Hematopoietic multipotent progenitor cell treated with erythropoietin and hydrocortisone succinate and interleukin-3 and kit ligand, for 8 days (in vitro differentiated cells): ENCODE measurements at places on chromosomes 6 and 20.
A peak's percentile ranks its signal among the peaks of the same experiment; 100 is the strongest.

DNA sequence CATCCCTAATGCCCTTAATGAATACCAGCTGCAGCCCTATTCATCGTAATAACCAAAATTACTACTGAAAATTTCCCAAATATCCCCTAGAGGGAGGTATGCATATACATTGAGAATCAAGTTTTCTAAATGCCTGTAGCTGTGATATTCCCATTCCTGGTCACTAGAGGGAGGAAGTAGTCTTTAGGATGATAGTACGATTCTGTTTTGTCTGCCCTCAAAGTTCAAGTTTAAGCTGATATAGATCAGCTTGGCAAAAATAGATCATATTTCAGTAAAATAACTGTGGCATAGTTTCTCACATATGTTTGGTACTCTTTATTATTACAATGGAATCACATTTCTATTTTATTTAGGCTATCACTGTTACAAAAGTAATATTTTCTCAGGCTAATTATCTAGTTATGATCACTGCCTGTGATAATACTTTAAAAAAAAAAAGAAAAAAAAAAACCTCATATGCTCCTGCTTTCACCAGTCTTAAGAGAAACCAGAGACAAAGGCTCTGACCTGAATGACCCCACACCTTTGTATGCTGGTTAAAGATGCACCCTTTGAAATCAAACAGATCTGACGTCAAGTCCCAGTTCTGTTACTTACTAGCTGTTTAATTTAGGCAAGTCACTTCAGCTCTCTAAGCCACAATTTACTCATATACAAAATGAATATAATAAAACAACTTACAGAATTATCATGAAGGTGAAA lies 11.0 kb downstream of the TSPYL1 start:
- DNase-seq: peak; percentile 91

DNA sequence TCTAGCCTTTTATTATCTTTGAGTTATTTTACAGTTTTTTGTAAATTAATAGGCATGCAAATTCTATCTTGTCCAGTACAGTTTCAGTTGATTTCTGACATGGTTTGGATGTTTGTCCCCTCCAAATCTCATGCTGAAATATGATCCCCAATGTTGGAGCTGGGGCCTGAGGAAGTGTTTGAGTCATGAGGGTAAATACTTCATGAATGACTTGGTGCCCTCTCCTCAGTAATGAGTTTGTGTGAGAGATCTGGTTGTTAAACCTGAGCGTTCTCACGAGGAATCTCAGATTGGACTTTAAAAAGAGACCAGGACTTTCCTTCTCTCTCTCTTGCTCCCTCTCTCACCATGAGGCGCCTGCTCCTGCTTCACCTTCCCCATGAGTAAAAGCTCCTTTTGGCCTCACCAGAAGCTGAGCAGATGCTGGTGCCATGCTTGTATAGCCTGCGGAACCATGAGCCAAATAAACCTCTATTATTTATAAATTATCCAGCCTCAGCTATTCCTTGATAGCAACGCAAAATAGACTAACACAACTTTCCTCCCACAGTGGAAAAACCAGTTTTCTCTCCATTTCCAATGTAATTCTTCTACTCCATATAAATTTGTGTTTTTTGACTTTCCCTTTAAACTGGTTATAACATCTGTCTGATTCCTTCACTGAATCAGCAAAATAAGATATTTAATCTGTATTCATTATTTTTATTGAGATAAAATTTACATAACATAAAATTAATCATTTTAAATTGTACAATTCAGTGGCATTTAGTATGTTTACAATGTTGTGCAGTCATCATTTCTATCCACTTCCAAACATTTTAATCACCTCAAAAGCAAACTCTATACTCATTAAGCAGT lies 78.7 kb upstream of the PRSS16 start:
- no peak for DNase-seq

- DNase-seq: no peak
These were observed 2.7 kb downstream of the SLC17A2 start for GRCh38 chr6:25927756-25928216.

- DNase-seq: no peak
These were observed 454.6 kb upstream of the KHDRBS2 start for GRCh38 chr6:62740596-62740995.

- DNase-seq: peak; percentile 8
These were observed 139.0 kb downstream of the MTHFD1L start for GRCh38 chr6:151004383-151005024.

- DNase-seq: no peak
These were observed 21.7 kb upstream of the PRELID3B start for GRCh38 chr20:59064214-59064722.

- no peak for DNase-seq
These were observed 13.9 kb downstream of the TOMM6 start for GRCh38 chr6:41801380-41801779.

DNA sequence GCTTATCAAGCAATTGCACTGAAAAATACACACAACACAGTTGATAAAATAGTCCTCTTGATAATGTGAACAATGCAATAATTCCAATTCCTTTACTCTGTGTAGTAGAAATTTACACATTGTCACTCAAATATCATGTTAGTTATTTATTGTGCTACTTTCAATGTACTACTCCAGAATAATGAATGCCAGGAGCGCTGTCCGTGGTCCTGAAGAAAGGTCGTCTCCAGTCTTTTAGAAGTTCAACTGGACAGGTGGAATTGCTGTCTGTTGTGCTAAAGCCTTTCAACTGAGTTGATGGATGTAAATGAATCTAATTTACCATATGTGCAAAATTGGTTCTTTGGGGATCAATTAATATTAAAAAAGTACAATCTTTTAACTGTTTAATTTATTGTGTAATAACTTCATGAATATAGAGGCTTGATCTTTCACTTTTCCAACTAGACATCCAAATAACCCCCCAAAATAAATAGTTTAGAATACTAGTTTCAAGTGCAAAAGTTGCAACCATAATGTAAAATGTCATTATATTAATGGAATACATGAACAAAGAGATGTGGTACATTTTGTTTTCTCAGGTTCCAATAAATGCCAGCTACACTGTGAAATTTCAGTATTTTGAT lies 3.2 kb downstream of the GRIK2 start:
- DNase-seq: peak; percentile 57

GRCh38 chr6:158926414-158926813 lies 73.6 kb downstream of the RSPH3 start:
- DNase-seq: no peak

GRCh38 chr6:141212296-141212695 lies 920.4 kb upstream of the GJE1 start:
- no peak for DNase-seq

GRCh38 chr6:111832833-111833418 lies 40.3 kb downstream of the FYN start:
- DNase-seq: no peak

GRCh38 chr6:168047841-168048723 lies 30.9 kb downstream of the FRMD1 start:
- DNase-seq: no peak

- peak; percentile 68 for DNase-seq
These were observed 11.3 kb downstream of the PPP1R3G start for GRCh38 chr6:5096482-5096881.

- no peak for DNase-seq
These were observed 249.8 kb upstream of the PRDM1 start for GRCh38 chr6:105836379-105836778.

- DNase-seq: no peak
These were observed 31.6 kb upstream of the APMAP start for GRCh38 chr20:25024171-25024570.

GRCh38 chr6:129252377-129253071 lies 369.6 kb downstream of the LAMA2 start:
- no peak for DNase-seq

GRCh38 chr6:142395768-142396231 lies 94.0 kb downstream of the ADGRG6 start:
- peak; percentile 29 for DNase-seq
